ENCODE measurements at places on chromosomes 3 and 15.

GRCh38 chr3:43162230-43163084, 56.6 kb upstream of the POMGNT2 start:
- no peak for DNase-seq

DNA sequence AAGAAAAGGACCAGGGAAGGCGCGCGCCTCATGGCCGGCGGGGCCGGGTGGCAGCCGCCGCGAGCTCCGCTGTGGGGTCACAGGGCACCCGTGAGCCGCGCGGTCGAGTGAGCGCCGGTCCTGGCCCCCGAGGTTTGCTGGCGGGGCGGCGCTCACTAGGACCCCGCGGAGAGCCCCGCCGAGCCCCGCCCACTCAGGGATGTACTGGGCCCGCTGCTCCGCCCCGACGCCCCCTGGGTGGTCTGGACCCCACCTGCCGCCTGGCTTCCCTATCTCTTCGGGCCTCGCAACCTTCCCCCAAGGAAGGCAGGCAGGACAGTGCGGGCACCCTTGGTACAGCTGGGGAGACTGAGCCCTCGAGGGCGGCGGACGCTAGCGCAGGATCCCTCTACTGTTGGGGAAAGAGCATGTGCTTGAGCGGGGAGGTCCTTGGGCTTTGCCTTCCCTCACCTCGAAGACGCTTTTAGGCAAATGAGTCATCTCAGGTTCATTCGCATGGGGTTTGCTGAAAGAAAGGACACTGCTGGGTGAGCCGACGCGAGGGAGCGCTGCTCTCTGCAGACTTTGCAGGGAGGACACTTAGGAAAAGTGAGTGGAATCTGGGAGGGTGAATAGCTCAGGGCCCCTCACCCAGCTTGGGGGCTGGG, at the start of gene CHRNB4:
CHRNB4 (minus strand) TSS at position 109 of the 647 bp plus-strand sequence; CDS start at position 32, 77 bp downstream.
- no peak for DNase-seq

DNA sequence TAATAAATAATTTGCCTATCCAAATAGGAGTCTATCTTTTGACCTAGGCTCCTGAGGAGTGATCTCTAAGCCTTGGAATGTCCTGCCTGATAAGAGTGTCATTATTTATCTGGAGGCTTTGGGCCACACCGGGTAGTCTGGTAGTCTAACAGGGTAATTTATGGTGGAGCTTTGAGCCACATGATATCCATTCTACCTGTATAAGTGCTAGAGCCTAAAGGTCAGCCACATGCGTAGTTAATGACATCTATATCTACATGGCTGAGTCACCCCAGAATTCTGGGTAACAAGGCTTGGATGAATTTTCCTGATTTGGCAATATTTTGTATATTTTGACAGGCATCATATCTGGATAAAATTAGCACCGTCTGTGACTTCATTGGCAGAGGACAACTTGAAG, 681.4 kb downstream of the MCTP2 start:
- DNase-seq = no peak

DNA sequence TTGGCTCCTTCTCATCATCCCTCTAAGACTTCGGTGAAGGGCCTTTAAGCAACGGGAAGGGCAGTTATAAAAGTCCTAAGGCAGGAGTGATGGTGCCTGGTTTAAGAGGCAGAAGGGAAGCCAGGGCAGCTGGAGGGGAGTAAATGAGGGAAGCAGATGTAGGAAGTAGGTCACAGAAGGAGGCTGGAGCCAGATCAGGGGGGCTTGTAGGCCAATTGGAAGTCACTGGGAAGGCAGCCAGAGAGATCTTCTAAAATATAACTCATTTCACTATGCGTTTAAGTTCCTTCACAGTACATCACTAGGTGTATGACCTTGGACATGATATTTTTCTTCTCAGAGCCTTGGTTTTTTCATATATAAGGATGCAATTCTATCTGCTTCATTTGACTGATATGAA, 94.7 kb downstream of the MYH15 start:
- DNase-seq = no peak

- DNase-seq = no peak
Measured at GRCh38 chr3:102614021-102614569, 179.3 kb downstream of the ZPLD1 start.

DNA sequence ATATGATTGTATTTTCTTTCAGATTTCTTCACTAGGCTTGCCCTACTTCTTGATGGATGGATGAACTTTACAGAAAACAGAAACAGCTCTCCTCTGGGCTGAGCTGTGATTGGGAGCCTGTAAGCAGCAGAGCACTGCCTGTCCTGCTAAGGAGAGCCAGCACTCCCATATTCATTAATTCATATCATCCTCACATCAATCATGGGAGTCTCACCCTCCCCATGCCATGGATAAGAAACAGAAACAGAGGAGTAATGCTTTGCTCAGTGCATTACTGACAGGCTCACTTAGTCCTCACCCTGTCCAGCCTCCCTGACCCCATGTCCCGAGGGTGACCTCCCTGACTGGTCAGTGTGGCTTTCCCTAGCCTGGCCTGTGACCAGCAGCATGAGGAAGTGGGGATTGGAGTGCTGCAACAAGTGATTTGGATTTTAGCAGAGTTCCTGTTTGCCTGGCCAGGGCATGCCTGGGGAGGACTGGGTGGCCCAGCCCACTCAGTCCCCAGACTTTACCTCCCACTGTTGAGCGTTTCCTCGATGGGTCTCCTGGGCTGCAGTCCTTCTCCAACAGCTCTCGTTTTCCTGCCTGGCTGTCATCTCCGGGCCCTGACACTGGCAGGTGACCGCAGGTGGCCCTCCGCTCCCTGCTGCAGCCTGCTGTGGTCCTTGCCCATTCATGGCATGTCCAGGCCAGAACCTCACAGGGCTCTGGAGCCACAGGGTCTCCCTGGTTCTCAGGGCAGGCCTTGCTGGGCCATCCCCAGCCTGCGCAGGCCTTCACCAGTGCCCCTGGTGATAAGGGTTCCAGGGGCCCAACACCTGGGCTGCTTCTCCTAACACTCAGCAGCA, 1.3 kb upstream of the TMIE start:
- no peak for DNase-seq

DNA sequence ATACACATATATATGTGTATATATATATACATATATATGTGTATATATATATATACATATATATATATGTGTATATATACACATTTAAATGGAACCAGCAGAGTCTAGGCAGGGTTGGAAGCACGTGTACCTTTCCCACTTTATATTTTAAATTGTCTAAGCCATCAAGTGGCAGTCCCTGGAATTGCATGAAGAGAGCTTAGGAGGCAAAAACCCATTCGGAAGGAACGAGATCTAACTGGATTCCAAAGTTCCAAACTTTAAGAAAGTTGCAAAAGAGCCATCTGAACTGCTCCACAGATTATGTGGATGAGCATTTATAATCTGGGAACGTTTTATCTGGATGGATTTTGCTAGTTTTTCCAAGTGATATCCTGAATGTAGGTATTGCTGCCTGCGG, 186.5 kb downstream of the FOXP1 start:
- no peak for DNase-seq

- no peak for DNase-seq
Measured at GRCh38 chr3:19154693-19155250, 6.5 kb downstream of the KCNH8 start.

- no peak for DNase-seq
Measured at GRCh38 chr3:33008282-33008681, 56.8 kb downstream of the CCR4 start.

- DNase-seq = no peak
Measured at GRCh38 chr3:36210840-36211651, 169.3 kb upstream of the STAC start.

DNA sequence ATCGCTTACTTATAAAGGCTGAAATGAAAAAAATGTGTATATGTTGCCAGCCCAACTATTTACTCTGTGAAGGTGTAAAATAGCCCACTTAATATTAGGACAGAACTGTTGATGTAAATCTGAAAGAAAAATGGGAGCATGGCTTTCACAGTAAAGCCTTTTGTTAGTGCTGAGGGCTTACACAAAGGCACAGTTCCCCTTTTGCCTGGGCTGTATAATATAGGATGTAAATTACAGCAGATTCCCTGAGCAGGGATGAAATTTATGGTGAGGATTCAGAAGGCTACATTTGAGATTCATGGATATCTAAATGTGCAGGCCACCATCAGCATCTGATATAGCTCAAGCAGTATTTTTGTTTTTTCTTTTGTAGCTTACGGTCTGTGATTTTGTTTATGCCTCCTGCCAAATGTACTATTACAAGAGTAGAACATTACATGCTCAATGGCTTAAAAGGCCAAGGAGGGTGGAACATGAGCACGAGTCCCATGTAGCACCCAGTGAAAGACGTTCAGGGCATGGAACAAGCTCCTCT, 109.1 kb upstream of the ATP10A start:
- no peak for DNase-seq

- no peak for DNase-seq
Measured at GRCh38 chr15:58383876-58384275, 47.9 kb upstream of the LIPC start.

DNA sequence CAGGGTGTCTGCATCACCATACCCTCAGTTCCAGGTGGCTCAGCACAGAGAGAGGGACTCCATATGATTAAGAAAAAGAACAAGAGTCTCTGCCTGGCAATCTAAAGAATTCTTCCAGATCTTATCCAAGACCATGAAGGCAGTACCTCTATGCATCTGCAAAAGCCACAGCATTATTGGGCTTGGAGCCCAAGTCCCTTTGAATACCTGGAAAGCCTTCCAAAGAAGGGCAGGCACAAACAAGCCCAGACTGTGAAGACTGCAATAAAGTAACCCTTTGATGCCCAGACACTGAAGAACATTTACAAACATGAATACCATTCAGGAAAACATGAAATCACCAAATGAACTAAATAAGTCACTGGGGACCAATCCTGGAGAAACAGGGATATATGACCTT, 60.9 kb upstream of the DIPK2A start:
- no peak for DNase-seq

- no peak for DNase-seq
Measured at GRCh38 chr3:138675393-138675792, 66.8 kb downstream of the FAIM start.

- no peak for DNase-seq
Measured at GRCh38 chr3:187069857-187070516, 69.3 kb downstream of the RPL39L start.

GRCh38 chr3:111173328-111173900, 101.8 kb downstream of the NECTIN3 start:
- no peak for DNase-seq

DNA sequence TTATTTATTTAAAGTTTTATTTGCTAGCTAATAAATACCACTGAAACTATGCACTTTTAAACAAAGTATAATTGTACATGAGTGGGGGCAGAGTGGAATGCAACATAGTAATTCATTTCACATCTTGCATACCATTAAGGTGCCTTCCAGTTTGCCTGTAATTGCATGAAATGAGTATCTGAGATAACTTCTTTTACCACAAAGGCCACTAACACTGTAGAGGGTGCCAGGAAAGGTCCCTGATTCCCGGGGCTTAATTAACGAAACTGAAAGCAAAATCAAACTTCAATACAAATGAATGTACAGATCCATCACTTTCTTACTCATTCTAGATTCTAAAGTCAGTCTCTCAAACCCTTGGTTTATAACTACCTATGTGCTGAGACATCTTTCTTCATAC, 2.1 kb downstream of the CD47 start:
- DNase-seq = no peak

DNA sequence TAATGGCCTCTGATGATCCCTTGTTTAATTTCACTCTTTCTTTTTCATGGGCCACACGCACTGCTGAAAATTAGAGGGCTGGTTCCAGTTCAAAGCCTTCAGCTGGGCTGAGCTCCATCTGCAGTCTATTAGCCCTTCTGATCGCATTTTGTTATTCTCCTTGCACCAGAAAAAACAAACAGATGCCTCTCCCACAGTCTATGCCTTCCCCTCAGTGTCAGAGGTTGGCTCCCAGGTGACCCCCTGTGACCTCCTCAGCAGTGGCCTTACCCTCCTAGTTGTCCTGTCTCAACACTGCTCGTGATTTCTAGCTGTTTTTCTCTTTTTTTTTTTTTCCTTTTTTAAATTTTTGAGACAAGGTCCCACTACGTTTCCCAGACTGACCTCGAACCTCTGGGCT, 77.1 kb upstream of the PRTG start:
- DNase-seq = no peak

DNA sequence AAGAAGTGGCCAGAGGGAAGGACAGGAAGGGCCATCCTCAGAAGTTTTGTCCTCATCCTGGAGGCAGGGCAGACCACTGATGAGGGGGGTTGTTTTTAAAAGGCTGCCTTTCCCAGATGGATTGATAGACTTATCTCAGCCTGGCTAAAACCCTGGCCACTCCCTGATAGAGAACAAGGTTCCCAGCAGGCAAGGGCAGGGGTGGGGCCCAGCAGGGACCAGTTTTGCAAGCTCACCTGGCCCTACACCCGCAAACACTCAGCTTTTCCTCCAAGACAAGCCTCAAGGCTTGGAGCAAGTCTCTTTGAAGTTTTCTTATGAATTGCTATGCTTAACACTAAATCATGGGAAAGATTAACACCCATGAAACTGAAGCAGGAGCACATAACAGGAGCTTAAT, 9.1 kb downstream of the LIPC start:
- no peak for DNase-seq

GRCh38 chr3:186915806-186916796, 14.2 kb upstream of the ST6GAL1 start:
- no peak for DNase-seq

DNA sequence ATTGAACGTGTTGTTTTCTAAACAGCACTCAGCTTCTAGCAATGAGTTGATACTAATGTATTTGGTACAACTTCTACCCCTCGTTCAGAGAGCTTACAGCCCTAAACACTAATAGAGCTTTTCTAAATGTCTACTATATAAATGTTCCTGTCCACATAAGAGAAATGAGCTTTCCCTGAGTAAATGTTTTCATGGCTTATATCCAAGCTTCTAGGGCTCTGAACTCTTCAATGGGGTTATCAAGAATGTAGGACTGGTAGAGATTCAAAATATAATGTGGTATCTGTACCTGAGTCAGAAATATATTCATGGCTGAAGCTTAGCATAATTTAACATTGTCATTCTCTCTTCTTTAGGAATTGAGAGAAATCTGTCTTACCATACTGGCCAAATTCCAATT, 73.4 kb downstream of the SERPINI1 start:
- no peak for DNase-seq

DNA sequence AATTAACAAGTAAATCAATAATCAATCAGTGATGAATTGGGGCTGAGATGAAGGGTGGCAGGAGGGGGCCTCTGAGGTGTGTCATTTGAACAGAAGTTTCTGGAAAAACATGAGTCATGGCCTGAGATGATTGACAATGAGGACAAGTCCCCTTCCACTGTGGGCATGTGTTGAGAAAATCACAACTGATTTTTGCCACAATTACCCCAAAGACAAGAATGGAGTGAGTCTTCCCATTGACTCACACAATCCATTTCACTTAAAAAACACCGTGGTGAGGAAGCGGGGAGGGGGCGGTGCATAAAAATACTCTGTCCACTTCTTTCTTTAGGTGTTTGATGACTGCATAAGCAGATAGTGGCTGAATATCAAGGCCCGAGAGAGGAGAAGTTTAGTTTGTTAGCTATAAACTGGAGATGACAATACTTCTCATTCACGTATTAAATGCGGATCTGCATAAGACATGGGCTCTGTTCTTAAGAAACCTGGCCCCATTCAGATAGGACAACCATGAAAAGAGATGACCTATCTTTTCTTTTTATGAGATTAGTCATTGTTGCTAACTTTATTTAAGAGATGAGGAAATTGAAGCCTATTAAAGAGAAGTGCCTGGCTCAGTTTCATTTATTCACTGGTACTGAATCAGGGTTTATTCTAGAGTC, 34.7 kb downstream of the SHC4 start:
- DNase-seq = no peak
